Activated CD4-positive, alpha-beta T cell treated with anti-CD3 and anti-CD28 coated beads, Interleukin-2, Interleukin-4, amounts not matched to agents 100 ng/mL and 50 ng/mL, durations not matched to agents 16 hours and 8 hours (primary cell): ENCODE measurements at places on chromosomes 5 and 9.

- peak; percentile 36 for DNase-seq
Observed at GRCh38 chr9:117783828-117784227, 79.6 kb downstream of the TLR4 start.

- DNase-seq = no peak
Observed at GRCh38 chr5:79750611-79751510, 61.2 kb downstream of the CMYA5 start.

- no peak for DNase-seq
Observed at GRCh38 chr5:178341091-178341850, 108.7 kb upstream of the PHYKPL start.

GRCh38 chr9:97979788-97980478 lies 3.2 kb upstream of the ANP32B start:
- DNase-seq = no peak

DNA sequence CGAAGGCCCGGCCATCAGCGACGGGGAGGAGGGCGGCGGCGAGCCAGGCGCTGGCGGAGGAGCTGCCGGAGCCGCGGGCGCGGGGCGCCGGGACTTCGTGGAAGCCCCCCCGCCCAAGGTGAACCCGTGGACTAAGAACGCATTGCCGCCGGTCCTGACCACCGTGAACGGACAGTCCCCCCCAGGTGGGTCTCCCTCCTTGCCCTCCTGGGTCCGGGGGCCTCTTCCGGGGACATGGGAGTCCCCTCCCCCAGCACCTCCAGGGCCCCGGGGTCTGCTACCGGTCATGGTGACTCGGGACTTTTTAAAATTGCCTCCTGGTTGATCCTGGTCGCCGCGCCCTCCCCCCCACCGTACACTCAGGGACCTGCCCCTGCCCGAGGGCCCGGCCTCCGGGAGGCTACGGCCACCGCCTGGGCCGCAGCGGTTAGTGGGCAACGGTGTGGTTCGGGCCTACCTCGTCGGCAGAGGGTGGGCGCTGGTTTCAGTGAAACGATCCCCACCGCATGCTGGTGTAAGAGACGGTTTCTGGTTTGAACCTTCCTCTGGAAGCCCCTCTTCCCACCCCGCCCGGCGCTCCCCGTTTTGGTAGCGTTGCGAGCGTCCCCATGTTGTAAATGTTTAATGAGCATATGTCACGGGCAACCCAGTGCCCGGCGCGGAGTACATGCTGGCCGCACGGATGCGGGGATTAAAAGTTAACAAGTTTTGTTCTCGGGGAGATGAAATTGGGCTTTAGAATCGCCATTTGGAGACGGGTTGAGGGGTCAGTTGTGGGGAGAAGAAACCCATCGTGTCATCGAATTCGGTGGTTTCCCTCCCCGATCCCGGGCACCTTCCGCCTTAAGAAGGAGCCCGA lies 1.1 kb downstream of the LARP1 start:
- peak; percentile 22 for DNase-seq

DNA sequence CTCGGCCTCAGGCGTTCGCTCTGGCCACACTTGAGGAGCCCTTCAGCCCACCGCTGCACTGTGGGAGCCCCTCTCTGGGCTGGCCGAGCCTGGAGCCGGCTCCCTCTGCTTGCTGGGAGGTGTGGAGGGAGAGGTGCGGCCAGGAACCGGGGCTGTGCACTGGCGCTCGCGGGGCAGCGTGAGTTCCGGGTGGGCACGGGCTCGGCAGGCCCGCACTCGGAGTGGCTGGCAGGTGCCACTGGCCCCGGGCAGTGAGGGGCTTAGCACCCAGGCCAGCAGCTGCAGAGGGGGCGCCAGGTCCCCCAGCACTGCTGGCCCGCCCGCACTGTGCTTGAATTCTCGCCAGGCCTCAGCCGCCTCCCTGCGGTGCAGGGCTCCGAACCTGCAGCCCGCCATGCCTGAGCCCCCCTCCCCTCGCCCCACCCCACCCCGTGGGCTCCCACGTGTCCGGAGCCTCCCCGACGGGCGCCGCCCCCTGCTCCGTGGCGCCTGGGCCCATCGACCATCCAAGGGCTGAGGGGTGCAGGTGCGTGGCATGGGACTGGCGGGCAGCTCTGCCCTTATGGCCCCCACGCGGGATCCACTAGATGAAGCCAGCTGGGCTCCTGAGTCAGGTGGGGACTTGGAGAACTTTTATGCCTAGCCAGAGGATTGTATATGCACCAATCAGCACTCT lies 138.2 kb downstream of the PDZD2 start:
- DNase-seq = no peak
